NCI-H1930 (cell line): ENCODE measurements at places on chromosomes 4 and X.

GRCh38 chr4:36285784-36286480, 4.5 kb downstream of the DTHD1 start:
- no peak for DNase-seq

- no peak for DNase-seq
These were observed 118.1 kb downstream of the TBL1X start for GRCh38 chrX:9582956-9583355.

DNA sequence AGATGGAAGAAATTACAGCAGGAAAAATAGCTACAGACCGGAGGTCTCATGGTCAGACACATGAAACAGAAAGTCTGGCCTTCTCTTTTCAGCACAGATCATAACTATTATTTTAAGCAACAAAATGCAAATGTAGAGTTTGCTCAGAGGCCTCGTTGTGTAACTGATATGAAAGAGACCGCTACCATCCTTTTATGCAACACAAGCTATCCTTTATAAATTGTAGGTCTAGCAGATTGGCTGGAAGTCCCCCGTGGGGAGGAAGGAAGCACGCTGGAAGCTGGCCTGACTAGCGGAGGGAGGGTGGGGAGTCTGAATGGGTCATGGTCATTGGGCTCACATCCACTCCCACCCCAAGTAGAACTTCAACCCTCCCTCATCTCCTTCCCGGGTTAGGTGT, 27.7 kb downstream of the DMP1 start:
- DNase-seq = no peak

- DNase-seq = no peak
These were observed 202.2 kb upstream of the GPRIN3 start for GRCh38 chr4:89509708-89510281.

DNA sequence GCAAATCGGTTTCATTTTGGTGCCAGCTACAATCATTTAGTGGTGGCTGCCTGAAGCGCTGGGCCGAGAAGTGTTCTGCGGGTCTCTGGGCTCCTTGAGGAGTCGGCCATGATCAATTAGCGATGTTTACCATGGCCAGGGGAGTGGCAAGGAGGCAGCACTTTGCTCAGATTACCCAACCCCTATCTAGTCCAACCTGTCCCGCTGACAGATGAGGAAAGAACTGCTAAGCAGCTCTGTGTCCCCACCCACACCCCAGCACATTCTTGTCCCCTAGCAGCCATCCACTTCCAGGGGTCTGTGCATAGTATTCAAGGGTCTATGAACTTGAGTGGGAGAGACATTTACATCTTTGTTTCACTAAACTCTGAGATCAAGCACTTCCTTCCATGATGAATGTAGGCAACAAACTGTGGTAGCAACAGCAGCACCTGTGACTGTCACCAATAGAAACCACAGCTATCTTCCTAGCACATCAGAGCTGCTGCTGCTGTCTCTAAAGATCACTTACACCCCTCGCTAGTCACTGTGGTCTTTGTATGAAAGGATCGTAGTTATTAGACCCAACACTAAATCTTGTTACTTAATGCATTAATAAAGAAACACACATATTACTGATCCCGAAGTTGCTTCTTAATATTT, 331.6 kb downstream of the BCOR start:
- DNase-seq = no peak

DNA sequence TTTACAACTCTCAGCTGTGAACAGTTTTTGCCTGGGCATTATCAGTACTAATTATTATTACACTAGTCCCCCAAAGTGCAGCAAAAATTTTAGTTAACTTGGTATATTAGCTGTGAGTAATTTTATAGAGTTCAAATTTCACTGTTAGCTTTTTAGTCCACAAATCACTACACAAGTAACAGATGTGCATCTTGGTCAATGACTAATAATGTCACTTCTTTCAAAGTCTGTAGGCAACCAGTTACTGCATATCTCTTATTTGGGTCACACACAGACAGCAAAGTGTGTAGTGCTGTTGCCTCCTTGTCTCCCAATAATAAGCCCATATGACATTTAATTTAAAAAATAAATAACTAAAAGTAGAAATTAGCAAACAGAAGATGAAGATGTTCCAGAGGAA, 159.9 kb downstream of the SCFD2 start:
- DNase-seq = no peak

DNA sequence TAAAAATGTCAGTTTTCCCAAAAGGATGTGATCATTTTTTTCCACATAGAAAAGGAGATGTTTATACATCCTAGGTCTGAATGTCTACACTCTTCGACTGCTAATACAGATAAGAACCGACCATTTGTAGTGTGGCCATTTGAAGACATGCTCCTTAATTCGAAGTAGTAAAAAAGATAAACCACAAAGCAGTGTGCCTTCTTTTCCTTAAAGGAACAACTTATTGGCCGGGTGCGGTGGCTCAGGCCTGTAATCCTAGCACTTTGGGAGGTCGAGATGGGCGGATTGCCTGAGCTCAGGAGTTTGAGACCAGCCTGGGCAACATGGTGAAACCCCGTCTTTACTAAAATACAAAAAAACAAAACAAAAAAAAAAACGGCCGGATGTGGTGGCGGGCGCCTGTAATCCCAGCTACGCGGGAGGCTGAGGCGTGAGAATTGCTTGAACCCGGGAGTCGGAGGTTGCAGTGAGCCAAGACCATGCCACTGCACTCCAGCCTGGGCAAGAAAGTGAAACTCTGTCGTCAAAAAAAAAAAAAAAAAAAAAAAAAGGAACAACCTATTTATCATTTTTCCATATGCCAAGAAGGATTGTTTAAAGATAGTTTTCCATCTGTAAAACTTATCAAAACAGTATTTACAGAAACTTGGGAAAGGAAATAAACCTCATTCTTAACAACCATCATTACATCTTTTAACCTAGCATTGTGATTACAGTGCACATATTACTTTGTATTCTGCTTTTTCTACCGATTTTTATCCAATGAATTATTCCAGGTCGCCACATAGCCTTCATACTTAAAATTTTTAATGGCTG, 2.6 kb downstream of the INTS6L start:
- DNase-seq = no peak

DNA sequence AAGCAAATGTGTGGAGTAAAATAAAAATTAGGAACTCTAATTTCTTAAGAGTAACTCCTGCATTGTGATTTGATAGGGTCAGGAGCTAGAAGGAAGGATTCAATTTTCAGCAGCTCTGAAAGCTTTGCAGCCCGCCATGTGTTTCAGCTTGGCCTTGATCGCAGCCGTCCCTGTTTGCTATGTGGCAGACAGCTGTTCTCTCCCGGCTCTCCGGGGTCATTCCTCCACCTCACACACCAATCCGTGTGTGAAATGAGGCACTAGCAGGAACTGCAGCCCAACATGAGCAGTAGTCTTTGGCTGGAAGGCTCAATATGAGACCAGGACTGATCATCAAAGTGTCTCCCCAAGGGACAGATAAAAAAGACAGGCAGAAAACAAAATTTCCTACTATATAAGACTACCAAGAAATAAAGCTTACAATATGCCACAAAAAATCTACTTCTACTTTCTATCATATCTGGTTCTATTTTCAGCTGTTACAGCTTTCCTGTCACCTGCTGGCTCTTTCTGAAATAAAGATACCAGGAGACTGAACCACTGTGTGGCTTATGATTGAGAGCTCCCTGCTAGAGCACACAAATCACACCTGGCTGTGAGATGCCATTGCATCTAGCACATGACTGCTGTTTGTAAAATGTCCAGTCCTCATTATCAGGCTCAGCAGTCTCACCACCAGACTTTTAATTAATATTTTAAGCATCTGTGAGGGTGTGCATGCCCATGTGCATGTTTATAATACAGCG, 44.1 kb upstream of the SEC24B start:
- DNase-seq = no peak

- DNase-seq = no peak
These were observed 161.7 kb upstream of the RPL34 start for GRCh38 chr4:108458681-108459080.

GRCh38 chrX:109936114-109936513, 66.8 kb upstream of the TMEM164 start:
- no peak for DNase-seq

DNA sequence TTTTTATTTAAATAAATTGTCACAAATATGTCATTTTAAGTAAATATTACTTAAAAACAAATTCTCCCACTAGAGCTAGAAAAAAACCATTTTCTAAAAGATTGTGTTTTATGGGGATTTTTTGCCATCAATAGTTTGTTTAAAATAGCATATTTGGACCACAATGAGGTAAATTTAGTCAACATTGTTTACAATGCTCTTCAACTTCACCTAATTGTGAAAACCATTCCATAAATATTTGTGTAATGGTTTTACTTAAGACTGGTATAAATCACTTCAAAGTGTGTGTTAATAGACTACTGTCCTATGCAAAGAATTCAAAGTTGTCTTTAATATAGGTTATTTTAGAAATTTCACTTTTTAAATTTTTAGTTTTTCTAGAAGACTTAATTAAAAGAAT, 1004.2 kb downstream of the PCDH18 start:
- peak; percentile 31 for DNase-seq

DNA sequence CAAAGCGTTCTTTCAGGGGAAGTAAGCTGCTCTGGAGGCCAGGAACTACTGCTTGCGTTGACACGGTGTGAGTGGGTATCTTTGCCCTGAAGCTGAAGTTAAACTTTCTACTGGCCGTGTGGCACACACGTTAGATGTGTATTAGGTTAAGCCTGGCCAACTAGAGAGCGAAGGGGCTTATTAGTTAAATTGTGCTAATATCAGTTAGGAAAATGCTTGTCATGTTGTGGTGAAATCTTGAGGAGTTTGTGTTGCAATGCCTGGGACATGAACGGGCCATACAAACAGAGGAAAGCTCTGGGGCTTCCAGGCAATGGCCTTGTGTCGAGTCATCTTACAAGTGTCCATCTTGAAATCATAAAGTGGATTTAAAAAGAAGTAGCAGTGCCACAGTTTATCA, 62.6 kb downstream of the NSUN7 start:
- DNase-seq = no peak

DNA sequence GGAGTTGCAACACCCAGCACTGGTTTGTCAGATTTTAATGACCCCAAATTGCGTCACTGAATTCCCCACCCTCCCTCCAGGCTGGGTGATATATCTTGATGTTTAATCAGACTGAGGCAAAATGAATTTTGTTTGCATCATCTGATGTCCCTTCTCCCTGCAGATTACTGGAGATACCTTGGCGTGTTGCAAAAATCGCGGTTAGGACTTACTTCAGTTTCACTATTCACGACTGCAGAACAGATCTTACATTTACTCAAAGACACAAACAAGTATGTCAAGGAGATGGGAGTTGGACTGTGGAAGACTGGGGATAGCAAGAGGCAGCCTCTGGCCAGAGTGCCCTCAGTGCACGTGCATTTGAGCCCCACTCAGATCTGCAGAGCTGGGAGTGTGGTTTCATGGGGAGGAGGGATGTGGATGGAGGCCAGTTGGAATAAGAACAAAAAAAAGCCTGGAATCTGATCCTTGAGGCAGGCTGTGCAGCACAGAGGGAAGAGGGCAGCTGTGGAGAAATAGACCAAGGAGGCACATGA, 92.2 kb upstream of the MTM1 start:
- DNase-seq = no peak

DNA sequence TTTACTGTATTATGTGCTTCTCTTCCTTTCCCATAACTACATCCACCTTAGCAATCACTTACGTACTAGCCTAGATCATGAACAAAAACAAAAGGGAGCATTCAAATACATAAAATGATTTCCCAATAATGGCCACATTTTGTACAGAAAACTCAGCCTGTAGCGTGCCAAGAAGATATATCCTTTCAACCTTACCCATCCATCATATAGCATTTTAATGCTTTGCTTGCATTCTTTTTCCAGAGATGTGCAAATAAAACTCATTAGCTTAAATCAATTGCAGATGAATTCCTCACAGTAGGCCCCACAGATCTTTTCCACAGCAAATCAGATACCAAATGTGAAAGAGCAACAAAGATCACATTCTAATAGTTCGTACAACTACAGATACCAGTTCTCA, 20.8 kb downstream of the GRSF1 start:
- no peak for DNase-seq

GRCh38 chr4:7186031-7186430, 6.3 kb upstream of the SORCS2 start:
- DNase-seq = no peak

- no peak for DNase-seq
These were observed 49.5 kb upstream of the IBSP start for GRCh38 chr4:87749883-87750282.

DNA sequence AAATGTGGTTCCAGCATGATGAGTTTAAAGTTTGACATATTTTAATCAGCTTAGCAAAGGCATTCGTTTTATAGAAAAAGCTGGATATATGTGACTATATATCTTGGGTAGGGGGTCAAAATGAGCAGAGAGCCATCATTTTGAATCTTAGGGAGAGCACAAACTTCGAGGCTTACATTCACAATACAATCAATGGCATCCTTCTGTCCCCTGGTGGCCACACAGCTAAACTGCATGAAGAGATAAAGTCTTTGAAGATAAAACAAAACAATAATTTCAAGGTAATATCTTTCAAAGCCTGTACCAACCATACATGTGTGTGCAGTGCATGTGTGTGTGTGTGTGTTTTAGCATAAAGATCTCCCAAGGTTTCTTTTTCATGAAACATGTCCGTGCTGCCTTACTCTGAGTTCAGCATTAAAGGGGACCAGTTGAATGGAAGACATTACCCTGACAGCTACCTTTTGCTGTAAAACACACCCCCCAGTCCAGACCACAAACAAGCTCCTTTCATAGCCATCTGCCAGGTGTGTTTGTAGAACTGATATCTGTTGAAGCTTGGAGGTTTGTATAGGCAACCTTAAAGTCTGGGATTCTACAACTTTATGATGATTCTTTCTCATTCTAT, 22.0 kb downstream of the DYNLT3 start:
- no peak for DNase-seq

DNA sequence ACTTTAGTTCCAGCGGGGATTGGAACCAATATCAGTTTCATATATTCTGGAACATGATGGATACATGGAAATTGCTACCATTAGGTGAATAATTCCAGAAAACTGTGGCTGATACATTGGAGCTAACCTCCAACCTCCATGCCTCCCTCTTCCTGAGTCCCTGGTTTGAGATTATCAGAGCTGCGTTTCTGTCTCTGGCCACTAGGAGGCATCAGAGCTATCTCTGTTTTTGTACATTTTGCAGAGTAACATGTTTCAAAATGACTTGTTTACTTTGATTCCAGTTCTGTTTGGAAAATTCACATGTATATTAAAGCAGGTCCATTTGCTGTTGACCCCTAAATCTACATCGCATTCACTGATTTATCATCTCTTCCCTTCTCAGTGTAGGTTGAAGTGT, 2.4 kb upstream of the RAB40AL start:
- no peak for DNase-seq

DNA sequence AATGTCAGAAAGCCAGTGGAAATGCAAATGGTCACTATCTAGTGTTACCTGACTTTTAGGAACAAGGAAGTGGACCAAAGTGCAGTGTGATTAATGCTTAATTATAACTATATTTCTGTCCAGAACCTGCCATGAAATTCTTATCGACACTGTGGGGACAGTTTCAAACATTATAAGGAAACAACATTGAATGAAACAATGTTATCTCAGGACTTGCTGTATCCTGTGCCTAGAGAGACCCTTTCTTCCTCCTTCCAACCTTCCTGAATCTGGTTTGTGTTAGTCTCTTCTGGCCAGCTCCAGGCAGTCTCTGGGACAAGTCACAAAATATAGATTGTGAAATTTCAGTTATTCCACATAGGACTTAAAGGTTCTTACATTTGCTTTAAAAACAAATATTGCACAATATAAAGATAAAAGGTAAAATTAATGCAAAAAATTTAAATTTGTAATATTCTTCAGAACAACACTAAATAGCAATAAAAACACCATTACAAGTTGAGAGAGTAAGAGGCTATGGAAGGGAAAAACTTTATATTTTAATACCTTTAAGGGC, 203.4 kb downstream of the ZNF674 start:
- DNase-seq = no peak
